Coronary artery (tissue), 2 donors: ENCODE measurements at places on chromosomes 12 and 14.
A peak's percentile ranks its signal among the peaks of the same experiment; 100 is the strongest.

GRCh38 chr12:122062832-122063693 is 15.5 kb upstream of the MLXIP start:
- no peak for DNase-seq

GRCh38 chr12:65923228-65923627 is 98.9 kb downstream of the HMGA2 start:
- no peak for DNase-seq

DNA sequence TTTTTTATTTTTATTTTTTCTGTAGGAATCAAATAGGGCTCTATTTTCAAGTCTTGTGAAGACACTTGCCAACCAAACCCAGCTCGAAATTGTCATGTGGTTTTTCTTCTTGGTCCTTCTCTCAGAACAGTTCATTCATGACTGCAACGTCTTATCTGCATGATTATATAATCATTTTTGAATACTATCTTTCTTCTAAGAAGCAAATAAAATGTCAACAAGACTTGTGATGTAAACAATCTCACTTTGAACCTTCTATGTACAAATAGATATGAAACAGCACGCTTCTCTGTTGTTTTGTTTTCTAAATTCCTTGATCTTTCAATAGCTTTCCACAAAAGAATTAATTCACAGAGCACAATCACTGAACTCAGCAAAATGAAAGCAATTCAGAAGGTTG is 320.7 kb downstream of the SOX5 start:
- no peak for DNase-seq

GRCh38 chr14:104655128-104655848 is 34.1 kb upstream of the INF2 start:
- no peak for DNase-seq

- DNase-seq, result no peak
These were observed 125.6 kb downstream of the PDE3A start for GRCh38 chr12:20493934-20494333.

- no peak for DNase-seq
These were observed 48.1 kb upstream of the BICDL1 start for GRCh38 chr12:119940897-119941296.

GRCh38 chr12:5479761-5480160 is 47.9 kb downstream of the NTF3 start:
- no peak for DNase-seq

- no peak for DNase-seq
These were observed 13.7 kb downstream of the FGD6 start for GRCh38 chr12:95203487-95204030.

- DNase-seq, result peak; percentile 46
These were observed 51.7 kb downstream of the RPH3A start for GRCh38 chr12:112843287-112843686.

DNA sequence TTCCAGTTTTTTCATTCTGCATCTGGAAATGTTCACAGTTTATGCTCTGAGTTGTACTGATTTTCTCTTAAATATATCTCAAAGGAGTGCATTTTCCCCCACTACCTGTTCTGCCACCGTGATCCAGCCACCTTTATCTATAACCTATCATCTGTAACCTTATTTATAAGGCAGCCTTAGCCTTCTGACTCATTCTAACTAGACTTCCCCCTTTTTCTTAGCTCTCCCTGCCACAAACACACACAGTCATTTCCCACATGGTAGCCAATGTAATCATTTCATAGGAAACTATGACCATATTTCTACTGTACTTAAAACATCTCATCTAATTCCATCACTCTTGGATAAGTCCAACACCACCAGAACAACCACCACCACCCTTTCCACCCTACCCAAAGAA is 10.8 kb upstream of the GYS2 start:
- DNase-seq, result no peak

- no peak for DNase-seq
These were observed 116.6 kb downstream of the TSPAN9 start for GRCh38 chr12:3193755-3194154.

GRCh38 chr14:96264853-96265252 is 8.8 kb downstream of the BDKRB1 start:
- no peak for DNase-seq

DNA sequence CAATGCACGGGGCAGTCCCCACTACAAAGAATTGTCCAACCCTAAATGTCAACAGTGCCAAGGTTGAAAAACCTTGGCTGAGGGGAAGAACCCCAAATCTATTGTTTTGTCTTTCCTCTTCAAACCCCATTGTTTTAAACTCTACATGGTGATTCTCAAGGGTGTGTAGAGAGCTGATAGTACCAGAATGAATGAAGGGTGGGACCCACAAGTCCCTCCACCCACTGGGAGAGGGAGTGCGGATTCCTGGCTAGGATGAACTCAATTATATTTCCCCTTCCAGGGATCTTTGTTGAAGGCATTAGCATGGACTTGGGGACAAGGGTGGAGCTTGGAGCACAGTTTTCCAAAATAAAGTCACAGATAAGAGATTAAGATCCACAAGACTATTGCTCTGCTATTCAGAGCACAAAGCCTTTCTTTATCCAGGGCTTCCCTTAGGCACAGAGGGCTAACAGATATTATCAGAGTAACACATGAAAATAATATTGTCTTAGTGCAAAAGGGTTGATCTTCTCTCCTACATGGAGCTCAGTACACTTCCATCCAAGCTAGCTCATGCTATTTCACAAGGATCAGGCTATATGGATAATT is 755.1 kb upstream of the TBX3 start:
- no peak for DNase-seq

- DNase-seq, result no peak
These were observed 221.7 kb downstream of the ATP23 start for GRCh38 chr12:58163021-58163420.

DNA sequence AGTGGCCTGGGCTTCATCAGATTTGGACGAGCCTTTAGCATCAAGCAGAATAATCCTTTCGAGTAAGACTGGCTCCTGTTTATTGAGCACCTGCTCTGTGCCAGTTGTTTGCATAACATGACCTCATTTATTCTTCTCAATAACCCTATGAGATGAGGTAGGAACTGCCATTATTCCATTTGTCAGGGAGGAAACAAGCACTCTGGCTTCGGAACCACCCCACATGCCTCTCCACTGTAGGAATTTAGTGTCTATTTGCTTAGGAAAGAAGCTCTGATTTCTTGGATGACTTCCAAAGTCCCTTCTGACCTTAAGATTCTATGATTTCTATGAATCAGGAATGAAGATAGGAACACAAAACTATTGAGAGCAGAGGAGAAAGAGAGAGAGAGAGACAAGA is 11.0 kb downstream of the SAMD4A start:
- no peak for DNase-seq

GRCh38 chr12:125343649-125344048 is 278.4 kb downstream of the AACS start:
- DNase-seq, result no peak

DNA sequence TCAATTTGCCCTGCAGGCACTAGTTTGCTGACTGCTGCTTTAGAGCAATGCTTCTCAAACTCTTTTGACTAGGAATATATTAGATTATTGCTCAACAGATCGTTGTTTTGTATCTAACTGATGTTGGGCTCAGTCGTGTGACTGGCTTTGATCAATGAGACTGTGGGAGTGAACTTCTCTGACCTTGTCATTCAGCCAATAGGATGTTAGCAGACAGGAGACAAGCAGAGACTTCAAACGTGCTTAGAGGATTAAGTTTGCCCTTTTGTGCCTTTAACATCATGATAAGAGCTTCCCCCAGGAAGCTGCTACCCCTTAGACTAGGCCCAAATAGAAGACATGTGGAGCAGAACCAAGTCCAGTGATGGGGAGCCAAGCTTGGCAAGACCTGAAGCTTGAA is 76.7 kb upstream of the ELK3 start:
- DNase-seq, result no peak

GRCh38 chr12:64389154-64389553 is 1.4 kb downstream of the C12orf56 start:
- DNase-seq, result no peak

- DNase-seq, result no peak
These were observed 15.0 kb upstream of the ETFBKMT start for GRCh38 chr12:31644536-31644935.

DNA sequence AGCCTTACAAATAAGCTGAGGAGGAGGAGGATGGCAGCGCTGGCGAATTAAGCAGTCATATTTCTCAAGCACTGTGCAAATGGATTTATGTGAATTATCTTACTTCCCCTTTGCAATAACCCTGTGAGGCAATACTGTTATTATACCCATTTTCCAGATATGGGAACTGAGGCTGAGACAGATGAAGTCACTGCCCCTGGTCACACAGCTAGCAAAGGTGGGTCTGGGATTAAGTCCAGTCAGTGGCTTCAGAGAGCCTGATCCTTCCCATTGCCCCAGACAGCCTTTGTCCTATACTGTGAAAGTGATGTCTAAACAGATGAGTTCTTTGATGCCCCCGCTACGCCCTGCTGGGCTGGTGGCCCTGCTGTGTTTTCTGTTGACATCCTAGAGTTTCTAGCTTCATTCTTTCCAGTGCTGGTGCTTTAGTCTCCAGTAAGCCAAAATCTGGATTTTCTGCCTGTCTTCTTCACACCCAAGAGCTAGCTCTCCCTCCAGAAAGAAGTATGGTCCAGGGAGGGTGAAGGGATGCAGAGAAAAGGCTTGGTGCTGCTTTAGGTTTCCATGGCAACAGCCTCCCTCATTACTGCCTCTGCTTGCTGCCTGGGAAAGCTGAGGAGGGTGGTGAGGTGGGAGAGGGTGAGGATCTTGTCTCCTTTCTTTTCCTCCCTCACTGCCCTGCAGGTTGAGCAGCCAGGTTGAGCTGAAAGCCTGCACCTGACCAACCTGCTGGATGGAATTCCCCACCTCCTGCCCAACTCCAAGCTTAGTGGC is 30.7 kb downstream of the TMEM63C start:
- no peak for DNase-seq

DNA sequence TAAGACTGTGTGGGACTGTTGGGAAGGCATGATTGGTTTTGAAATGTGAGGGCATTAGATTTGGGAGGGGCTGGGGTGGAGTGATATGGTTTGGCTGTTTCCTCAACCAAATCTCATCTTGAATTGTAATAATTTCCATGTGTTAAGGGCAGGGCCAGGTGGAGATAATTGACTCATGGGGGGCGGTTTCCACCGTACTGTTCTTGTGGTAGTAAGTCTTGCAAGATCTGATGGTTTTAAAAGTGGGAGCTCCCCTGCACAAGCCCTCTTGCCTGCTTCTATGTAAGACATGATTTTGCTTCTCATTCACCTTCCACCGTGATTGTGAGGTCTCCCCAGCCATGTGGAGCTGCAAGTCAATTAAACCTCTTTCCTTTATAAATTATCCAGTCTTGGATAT is 76.6 kb upstream of the PPFIA2 start:
- no peak for DNase-seq

GRCh38 chr12:95395696-95396095 is 78.3 kb upstream of the METAP2 start:
- no peak for DNase-seq

DNA sequence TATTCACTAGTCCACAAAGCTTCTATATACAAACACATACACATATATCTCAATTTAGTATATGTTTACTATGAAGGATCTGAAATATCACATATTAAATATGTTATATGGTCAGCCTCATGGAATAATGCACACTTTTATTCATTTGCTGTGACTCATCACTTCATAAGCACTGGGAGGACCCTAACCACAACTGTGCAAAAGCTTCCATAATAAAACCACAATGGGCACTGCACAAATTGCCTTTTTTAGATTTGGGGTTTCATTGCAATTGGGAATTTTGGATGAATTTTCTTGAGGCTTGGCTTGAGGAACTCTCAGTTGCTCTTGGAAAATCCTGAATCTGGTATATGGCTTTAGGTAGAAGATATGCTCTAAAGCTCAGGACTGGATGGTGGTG is 399.4 kb downstream of the C12orf75 start:
- no peak for DNase-seq

GRCh38 chr12:90037740-90038139 is 329.1 kb upstream of the ATP2B1 start:
- no peak for DNase-seq

DNA sequence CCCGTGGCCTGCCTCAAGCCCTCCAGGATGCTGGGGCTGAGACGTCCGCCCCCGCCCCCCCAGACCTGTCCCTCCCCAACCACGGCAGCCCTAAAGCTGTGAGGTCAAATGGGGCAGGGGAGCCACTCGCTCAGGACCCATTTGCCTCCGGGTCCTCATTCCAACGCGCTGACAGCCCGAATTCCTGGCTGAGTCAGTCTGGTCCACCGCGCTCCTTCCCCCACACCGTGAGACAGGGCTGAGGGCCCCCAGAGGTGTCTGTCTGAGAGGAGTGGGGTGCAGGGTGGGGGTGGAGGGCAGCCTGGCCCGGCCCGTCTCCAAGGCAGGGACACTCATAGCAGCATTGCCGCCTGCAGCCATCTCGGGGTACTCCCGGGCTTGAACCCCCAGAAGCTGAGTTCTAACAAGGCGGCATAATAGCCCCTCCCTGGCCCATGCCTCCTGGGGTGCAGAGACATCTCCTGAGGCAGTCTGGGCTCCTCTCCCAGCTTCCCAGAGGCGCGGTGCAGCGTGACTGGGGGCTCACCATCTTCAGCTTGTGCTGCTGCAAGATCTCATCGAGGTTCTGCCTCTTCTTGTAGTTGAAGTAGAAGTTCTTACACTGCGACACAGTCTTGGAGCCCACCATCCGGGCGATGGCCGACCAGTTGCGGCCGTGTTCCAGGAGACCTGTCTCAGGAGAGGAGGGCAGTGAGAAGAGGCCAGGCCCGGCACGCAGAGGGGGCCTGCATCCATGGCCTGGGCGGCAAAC is 90.5 kb downstream of the RFLNA start:
- no peak for DNase-seq

GRCh38 chr12:10959804-10960203 is 20.7 kb upstream of the TAS2R14 start:
- no peak for DNase-seq

DNA sequence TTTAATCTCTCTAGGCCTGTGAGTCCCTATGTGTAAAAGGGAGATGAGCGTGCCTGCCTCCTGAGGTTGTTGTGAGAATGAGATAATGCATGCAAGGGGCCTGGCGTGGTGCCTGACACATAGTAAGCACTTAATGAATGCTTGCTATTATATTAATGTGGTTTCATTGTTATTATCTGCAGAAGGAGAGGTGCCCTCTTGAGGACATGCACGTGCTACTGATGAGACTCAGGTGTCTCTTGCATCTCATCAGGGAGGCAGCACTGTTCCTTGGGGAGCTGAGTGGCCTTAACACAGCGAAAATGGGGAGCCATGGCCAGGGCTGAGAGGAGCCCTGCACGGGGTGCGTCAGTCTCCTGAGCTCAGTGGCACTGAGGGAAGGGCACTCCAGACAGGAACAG is 29.9 kb upstream of the BCDIN3D start:
- DNase-seq, result peak; percentile 64

GRCh38 chr14:22227084-22227483 is 361.9 kb downstream of the DAD1 start:
- no peak for DNase-seq

- no peak for DNase-seq
These were observed 1.5 kb downstream of the ATP2B1 start for GRCh38 chr12:89706986-89707702.

GRCh38 chr14:24277606-24278321 is 6.4 kb upstream of the RABGGTA start:
- DNase-seq, result no peak

GRCh38 chr12:89138048-89138852 is 214.1 kb downstream of the DUSP6 start:
- DNase-seq, result no peak
